Stimulated activated CD4-positive, alpha-beta T cell treated with anti-CD3 and anti-CD28 coated beads, Interleukin-12 subunit alpha, Interleukin-12 subunit beta, amount 100 ng/mL, for 24 hours (primary cell): ENCODE measurements at places on chromosomes 7 and 10.
A peak's percentile ranks its signal among the peaks of the same experiment; 100 is the strongest.

DNA sequence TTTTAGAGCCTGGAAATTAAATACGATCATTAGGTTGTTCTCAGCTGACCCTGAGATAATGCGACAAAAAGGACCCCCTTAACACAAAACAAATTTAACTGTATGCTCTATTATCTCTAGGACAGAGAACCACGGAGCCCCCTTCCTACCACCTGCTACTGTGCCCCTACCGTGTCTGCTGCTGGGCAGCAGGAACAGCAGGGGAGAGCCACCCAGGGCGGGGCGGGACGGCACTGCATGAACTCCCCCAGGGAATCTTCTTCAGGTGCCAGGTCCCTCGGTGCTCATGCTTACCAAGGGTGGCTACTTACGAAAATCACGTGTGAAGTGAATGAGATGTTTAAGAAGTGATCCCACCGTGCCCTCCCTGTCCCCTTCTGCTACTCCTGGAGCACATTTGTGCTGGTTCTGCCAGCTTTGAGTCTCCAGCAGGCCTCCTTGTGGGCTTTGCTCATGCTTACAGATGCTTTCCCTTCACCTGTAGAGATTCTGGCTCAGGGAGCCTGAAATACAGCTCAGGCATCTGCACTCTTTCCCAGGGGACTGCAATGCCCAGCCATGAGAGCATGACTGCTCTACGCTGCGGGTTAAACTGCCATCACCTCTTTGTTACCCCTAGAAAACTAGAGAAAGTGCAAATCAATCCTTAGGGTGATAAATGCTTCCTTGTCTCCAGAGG, 59.9 kb downstream of the MRPL32 start:
- no peak for DNase-seq

DNA sequence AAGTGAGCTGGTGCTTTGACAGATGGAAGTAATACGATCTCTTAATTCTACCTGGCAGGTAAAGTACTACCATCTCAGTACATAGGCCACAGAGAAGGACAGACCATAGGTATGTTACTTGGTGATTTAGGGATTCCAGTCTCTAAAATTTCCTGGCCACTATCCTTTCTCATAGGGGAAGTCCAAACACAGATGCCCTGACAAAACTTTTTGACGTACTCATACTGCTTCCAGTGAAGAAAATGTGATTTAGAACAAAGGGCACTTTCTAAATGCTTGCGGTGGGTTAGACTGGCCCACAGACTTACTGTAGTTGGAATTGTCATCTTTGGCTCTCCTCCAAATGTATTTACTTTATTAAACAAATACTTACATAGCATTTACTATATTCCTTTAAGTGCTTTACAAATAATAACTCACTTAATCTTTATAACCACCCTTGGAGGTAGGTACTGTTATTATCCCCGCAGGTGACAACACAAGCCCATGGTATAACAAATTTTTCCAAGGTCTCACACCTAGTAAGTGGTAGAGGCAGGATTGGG, 3.0 kb downstream of the PI4K2A start:
- no peak for DNase-seq

DNA sequence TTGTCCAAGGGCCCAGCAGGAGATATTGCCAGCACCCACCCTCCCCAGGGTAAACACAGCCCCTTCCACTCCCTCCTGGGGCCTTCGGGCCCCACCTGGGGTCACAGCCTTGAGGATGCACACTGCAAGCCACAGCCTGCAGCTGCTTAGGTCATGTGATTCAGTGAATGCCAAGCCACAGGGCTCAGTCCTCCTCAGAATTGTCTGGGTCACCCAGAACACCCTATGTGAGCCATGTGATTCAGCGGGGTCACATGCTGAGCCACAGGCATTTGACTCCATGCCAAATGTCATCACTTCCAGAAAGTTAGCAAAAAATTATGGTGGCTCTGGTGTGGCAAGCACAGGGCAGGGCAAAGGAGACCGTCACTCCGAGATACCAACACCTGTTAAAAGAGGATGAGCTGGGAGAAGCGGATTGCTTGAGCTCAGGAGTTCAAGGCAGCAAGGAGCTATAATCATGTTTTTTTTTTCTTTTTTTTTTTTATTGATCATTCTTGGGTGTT, 17.2 kb upstream of the PSAP start:
- DNase-seq: no peak

- no peak for DNase-seq
These were observed 306.8 kb downstream of the WDR11 start for GRCh38 chr10:121157998-121158397.

DNA sequence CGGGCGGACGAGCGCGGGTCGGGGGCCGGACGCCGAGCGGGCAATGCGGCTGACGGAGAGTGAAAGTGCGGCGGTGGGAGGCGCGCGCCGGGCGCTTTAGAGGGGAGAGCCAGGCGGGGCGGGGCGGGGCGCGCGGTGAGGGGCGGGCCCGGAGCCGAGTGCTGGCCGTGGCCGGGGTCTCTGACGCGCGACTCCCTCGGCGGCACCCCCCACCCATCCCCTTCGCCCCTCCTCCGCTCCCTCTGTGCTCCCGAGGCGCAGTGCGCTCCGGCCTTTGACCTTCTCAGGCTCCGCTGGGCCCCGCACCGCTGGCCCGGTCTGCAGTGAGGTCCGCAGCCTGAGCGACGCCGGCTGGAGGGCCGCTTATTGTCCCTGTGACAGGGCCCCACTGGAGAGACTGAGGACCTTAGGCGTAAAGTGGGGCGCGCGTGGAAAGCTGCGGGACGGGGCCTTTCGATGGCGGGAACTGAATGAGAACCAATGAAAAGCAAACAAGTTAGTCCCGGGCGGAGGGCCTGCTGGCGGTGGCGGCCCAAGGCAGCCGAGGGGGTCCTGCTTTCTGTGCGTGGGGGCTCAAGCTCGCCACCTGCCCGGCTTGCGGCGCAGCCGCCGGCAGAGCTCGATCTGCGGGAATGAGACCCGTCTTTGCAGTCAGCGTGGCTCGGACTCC, at the start of gene CXCL12:
TSS of gene CXCL12 (minus strand) at position 72 of the 670 bp plus-strand sequence. CDS start 92 bp downstream, outside the sequence.
- no peak for DNase-seq

DNA sequence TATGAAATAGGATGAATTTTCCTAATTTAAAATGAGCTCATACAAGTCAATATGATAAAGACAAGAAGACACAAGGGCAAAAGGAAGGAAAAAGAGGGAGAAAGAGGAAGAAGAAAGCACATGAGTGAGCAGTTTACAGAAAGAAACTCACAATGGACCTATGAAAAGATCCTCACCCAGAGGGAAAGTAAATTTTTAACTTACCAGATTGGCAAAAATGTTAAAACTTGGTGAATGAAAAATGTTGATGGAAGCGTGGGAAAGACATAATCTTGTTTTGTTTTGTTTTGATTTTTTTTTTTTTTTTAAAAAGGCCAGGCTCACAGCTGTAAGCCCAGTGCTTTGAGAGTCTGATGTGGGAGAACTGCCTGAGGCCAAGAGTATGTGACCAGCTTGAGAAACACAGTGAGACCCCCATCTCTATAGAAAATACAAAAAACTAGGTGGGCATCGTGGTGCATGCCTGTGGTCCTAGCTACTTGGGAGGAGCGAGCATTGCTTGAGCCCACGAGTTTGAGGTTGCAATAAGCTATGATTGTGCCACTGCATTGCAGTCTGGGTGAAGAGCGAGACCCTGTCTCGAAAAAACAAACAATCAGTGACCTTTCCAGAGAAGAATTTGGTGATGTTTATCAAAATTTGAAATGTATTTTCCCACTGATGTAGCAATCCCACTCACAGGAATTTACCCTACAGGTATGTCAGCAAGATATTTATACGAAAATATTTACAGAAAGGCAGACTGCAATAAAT, 152.9 kb upstream of the ASAH2 start:
- no peak for DNase-seq

DNA sequence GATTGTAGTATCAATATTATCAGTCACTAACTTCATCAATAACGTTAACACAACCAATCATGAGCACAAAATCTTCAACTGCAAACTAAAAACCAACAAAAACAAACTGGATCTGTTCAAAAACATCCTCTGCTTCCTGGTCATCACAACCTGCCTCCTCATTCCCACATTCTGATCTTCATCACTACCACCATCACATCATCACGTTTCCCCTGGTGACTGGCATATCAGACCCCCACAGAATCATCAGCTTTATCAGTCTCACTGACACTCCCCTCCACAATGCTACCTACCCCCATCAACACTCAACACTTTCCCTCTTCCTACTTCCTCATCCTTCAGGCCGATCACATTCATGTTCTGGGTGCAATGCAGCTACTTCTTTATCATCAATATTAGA, 11.4 kb downstream of the XPNPEP1 start:
- DNase-seq: no peak

DNA sequence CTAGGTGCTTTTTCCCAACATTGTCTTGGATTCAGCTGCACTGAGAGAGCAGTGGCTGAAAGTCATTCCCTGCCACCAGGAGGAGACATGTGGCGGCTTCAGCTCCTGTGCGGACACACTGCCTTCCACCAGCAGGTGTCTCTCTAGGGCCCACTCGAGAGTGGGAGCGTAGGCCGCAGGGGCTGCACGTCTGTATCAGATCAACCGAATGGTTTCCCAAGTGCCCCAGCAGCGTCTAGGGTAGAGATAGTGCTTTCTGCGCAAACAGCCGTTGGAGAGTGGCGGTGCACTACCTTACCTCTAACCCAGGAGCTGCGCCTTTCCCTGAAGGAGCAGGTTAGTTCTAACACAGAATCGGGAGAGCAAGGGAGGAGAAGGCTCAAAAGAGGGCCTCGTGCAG, 31.7 kb downstream of the PAPOLB start:
- DNase-seq: peak; percentile 24

DNA sequence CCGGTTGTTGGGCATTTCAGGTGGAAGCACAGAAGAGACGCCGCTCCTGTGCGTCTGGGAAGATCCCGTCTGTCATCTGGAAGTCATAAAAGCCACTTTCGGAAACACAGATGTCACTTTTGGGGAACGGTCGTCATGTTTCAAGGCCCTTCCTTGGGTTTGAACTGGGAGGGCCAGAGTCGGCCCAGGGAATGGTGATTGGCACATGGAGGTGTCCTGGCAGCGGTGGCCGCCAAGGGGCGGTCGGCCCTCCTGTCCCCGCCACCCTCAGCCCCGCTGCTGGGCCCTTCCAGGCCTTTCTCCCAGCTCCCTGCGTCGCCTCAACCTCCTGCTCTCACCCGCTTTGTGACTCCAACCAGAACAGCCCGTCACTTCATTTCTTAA, 115.2 kb upstream of the SFMBT2 start:
- no peak for DNase-seq

GRCh38 chr10:5566614-5567013, 41.9 kb downstream of the CALML3 start:
- DNase-seq: no peak

DNA sequence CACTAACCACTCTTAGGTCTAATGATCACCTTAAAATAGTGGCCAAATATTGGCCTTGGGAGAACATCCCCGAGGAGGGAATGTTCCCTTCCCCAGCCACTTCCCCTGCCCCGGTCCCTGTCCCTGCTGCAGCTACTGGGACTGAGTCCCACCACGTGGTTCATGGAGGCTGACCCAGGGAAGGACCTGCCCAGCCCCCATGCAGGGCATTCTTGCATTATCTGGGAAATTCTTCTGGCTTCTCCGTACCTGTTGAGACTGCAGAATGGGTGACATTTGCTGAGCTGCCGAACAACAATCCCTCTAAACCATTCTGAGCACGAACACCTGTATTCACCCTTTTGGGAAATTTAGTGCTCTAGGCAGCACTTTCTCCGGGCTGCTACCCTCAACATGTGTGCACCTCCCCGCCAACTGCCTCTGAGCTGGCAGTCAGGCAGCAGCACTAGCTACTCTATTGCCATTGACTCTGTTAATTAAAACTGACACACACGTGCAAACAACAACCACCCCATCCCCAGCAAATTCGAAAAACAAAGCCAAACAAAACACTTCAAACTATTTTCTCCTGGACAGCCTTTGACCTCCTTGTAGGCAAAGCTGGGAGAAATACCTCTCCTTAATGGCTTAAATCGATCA, 567.4 kb upstream of the MKI67 start:
- DNase-seq: no peak

DNA sequence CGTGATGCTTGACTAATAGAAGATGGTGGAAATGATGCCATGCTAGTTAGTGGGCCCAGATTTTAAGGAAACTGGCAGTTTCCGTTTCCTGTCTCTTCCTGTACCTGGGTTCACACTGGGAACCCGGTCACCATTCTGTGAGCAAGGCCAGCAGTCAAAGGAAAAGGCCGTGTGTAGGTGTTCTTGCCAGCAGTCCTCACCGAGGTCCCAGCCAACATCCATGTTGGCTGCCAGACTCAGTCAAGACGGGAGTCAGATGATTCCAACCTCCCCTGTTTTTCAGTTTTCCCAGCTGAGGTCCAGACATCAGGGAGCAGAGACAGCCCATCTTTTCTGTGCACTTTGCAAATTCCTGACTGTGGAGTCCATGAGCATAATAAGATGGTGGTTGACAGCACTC, 15.2 kb upstream of the PILRB start:
- DNase-seq: no peak

GRCh38 chr7:14590206-14590605, 312.3 kb downstream of the DGKB start:
- DNase-seq: no peak

DNA sequence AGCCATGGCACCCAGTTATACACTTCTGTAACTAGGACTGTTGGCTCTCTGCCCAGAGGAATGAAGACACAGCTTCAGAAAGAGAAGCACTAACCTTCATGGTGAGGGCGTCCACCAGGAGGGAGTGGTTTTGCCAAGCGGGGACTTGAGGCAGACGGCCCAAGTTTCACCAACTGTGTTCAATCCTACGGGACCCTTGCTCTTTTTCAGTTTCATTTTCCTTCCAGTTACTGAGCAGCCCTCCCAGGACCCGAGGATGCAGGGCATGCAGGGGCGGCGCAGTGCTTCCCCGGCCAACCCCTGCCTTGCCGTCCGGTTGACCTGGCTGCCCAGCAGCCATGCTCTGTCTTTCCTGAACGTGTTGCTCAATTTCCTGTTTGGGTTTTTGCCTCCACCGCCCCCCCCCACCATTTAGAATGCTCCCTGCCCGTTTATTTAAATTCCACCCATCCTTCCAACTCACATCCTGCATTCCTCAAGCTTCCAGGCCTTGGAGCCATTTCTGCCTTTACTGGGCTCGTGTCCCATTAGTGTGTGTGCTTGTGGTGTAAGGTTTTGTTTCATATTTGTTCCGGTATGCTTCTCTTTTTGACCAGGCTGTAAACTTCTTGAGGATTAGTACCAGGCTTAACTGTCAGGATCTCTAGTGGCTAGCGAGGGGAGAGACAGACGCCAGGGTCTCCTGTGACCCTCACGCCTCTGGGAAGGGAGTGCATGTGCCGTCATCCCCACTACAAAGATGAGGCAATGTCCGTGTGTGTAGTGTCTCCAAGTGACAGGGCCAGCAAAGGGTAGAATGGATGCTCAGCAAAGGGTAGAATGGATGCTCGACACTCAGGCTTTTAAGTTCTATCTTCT, 31.6 kb downstream of the IL15RA start:
- no peak for DNase-seq

DNA sequence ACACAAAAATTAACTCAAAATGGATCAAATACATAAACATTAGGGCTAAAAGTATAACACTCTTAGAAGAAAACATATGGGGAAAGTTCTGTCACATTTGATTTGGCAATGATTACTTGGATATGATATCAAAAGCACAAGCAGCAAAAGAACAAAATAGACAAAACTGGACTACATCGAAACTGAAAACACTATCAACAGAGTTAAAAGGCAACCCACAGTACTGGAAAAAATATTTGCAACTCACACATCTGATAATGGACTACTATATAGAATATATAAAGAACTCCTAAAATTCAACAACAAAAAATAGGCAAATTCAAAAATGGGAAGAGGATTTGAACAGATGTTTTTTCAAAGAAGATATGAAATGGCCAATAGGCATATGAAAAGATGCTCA, 51.0 kb downstream of the COA1 start:
- no peak for DNase-seq

- no peak for DNase-seq
These were observed 18.7 kb downstream of the ZMIZ2 start for GRCh38 chr7:44767134-44767911.

- DNase-seq: no peak
These were observed 58.2 kb downstream of the DIP2C start for GRCh38 chr10:631266-631665.
